ENCODE measurements at places on chromosomes 4 and X.

DNA sequence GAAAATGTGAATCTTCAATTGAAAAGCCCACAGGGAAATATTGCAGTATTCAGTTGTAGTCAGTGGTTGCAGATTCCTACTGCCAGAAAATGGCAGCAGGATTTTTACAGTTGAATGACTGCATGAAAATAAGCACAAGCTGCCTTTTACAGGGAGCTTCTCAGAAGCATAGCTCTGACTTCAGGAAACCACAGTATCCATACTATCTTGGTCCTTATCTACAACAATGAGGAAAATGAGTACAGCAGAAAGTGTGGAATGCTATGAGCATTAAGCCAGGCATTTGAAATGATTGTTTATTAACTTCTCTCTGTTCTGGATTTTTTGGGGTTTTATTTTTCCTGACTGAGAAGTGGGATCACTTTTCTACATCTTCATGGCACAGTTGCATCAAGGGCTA is 34.6 kb upstream of the PRRG1 start:
- peaks cover 4% of the 10 kb centered on the region for H3K4me1 ChIP-seq
- H3K4me3 ChIP-seq = no peak overlapping the region
- DNase-seq = no peak
- no peaks in the 10 kb centered on the region for H3K27me3 ChIP-seq

- H3K27me3 ChIP-seq = peaks cover 11% of the 10 kb centered on the region
- no peaks in the 10 kb centered on the region for H3K36me3 ChIP-seq
- H3K4me1 ChIP-seq = peaks cover 10% of the 10 kb centered on the region
- no peak overlapping the region for H3K27ac ChIP-seq
- no peak for DNase-seq
- no peak overlapping the region for H3K4me3 ChIP-seq
These were observed 46.1 kb downstream of the TMEM150C start for GRCh38 chr4:82515705-82516104.

DNA sequence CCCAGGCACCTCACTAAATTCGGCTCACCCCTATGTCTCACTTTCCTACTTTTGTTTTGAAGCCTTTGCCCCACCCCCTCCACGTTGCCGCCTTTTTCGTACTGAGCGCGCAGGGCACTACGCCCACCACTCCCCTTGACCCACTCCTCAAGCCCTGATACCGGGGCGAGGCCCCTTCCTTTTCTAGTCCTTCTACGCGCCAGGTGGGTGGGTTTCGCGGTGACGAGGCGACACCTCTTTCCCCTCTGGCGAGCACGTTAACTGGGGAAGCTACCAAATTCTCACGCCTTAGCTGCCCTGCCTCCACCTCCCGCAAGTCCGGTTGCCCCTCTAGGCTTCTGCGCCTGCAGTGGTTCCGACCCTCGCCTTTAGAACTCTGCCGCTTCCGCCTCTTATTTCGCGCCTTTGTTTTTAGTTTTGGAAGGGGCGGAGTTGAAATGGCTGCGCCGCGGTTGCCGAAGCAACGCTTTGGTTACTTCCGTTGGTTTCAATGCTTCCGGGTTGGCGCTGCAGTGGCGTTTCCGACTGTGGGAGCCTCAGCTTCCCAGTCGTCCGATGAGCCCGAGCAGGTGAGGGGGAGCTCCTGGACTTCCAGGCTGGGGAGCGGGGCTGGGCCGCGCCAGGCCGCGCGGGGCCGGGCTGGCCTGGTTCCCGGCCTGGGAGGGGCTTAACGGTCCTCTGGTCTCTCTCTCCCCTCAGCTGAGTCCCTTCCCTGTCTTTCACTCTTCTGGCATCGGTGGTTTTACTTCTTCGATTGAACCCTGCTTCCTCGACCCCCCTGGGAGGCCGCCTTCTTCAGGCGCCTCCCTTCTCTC is at the start of gene SLC25A14:
Gene SLC25A14, plus strand, starts transcription at position 512 of the 815 bp plus-strand sequence. CDS start 360 bp downstream, outside the sequence.
- peak within 1 kb of the TSS; percentile 94 for H3K27ac ChIP-seq
- peak within 1 kb of the TSS; percentile 93 for H3K4me3 ChIP-seq
- no peaks in the 10 kb centered on the region for H3K36me3 ChIP-seq
- DNase-seq = peak; percentile 68
- no peaks in the 10 kb centered on the region for H3K27me3 ChIP-seq

DNA sequence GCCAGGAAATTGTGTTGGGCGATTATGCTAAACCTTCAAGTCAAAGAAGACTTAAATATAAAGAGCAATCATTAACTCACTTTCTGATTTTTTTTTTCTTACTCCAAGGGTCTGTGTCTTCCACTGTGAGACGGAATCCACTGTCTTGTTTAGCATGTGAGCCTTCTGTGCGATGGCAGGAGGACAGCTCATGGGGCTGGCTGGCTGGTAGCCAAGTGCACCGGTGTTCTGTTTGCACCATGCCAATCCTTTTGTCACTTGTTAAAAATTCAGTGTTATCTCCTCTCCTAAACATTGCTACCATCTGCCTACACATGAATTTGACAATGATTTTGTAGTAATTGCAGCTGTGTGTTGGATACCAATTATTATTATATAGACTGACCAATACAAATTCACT is 1056.3 kb upstream of the IGFBP7 start:
- peaks cover 21% of the 10 kb centered on the region for H3K4me1 ChIP-seq
- H3K27me3 ChIP-seq = no peaks in the 10 kb centered on the region
- H3K36me3 ChIP-seq = peaks cover under 1% of the 10 kb centered on the region
- no peak for DNase-seq
- no peak overlapping the region for H3K4me3 ChIP-seq

DNA sequence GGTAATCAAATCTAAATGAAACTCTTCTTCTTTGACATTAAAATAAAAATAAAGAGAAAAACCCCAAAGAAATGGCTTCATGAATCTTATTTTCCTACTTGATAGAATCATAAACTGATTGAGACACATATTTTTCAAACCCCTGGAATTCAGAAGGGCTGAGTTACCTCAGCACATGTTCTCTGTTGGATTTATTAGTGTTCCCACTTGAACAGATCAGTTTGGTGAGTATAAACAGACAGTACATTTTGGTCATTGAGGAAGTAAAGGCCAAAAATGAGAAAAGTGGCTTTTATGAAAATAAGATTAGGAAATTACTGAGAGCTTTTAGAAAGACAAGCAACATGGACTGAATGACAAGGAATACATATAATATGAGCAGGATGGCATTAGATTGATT is 620.4 kb downstream of the ANKRD50 start:
- no peak overlapping the region for H3K27ac ChIP-seq
- DNase-seq = no peak
- H3K36me3 ChIP-seq = no peaks in the 10 kb centered on the region
- H3K27me3 ChIP-seq = no peaks in the 10 kb centered on the region
- H3K4me3 ChIP-seq = no peak overlapping the region

GRCh38 chr4:24988776-24989175 is 42.0 kb downstream of the LGI2 start:
- no peak for DNase-seq
- H3K27me3 ChIP-seq = no peaks in the 10 kb centered on the region
- no peaks in the 10 kb centered on the region for H3K4me1 ChIP-seq
- no peak overlapping the region for H3K4me3 ChIP-seq
- H3K36me3 ChIP-seq = no peaks in the 10 kb centered on the region

GRCh38 chrX:96417695-96418094 is 266.9 kb upstream of the DIAPH2 start:
- no peak overlapping the region for H3K27ac ChIP-seq
- no peak for DNase-seq
- no peaks in the 10 kb centered on the region for H3K27me3 ChIP-seq
- H3K36me3 ChIP-seq = no peaks in the 10 kb centered on the region
- no peak overlapping the region for H3K4me3 ChIP-seq
